Cerebellum (tissue), 4 donors: ENCODE measurements at places on chromosomes 2 and 18.

DNA sequence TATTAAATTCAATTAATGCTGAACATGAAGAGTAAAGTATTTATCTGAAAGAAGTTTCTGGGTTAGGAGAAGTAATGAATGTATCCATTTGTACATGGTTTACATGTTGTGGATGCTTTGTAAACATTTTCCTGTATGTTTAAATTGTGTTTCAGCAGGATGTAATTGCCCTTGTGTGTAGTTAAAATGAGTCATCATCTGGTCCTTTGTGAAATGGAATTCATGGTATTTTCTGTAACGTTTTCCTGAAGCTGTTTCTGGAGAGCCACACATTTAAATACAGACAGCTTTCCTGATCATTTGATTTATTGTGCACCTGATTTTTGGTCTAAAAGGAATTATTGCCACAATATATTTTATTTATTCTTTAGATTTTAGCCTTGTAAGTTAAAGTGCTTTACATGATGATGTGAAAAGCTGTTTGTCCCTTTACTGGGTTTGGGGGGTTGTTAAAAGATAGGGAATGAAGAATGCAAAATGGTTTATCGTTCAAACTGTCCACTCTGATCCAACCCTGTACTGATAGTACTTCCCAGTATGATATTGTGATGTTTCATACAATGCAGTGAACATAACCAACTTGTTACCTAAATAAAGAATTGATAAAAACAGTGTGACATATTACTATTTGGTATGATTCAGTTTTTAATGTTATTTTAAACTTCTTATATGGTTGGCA is 41.7 kb upstream of the SLC3A1 start:
- DNase-seq = no peak

- DNase-seq = no peak
Observed at GRCh38 chr2:53217250-53217649, 550.4 kb upstream of the CHAC2 start.

DNA sequence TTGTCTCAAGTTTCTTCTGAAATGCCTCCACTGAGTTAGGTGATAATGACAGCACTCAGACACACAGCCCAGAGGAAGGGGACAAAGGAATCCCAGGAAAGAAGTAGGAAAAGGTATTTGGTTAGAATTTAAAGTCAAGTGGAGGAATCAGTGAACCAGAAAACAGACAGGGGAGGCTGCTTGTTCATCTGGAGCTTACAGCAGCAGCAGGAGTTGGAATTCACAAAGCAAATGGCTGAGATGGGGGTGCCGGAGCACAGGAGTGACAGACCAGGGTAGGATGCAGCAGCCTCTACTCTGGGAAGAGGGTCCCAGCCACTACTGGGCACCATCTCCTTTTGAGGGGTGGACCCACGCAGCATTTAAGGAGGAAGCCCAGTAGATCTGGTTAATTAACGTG is 104.8 kb downstream of the ST6GAL2 start:
- DNase-seq = no peak

DNA sequence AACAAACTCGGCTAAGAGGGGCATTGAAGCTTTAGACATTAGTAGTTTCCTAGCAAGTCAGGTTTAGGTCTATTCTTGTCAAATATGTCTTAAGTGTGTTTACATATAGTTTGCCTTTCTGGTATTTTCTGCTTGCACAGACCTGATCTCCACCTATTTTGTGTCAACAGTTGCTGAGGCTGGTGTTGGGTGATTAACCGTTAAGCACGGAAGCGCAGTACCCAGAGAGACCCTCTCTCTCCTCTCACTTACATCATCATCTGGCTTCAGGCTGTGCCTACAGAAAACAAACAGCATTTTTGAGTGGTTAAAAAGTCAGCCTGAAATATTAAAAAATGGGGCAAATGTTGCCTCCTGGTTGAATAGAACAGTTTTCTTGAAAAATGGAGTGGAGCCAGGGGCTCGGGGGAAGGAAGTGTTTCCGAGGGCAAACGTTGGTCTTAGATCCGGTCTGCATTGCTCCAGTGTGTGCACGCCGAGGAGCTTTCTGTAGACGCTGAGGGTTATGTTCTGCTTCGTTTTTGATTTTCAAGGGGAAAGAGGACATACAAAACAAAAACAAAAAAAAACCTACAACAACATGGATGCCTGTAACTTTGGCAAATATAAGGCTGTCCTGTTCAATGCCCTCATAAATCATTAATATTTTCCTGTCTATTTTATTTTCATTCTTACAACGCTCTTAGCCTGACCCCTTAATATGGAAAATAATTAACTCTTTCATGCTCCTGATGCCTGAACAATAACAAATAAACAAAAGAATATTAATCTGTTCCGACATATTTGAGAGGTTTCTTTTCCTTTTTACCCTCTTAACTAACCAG is 120.8 kb downstream of the MEIS1 start:
- no peak for DNase-seq

GRCh38 chr18:57902721-57903120 is 99.6 kb upstream of the ATP8B1 start:
- DNase-seq = no peak

GRCh38 chr18:48017635-48018034 is 87.2 kb upstream of the SMAD2 start:
- no peak for DNase-seq

DNA sequence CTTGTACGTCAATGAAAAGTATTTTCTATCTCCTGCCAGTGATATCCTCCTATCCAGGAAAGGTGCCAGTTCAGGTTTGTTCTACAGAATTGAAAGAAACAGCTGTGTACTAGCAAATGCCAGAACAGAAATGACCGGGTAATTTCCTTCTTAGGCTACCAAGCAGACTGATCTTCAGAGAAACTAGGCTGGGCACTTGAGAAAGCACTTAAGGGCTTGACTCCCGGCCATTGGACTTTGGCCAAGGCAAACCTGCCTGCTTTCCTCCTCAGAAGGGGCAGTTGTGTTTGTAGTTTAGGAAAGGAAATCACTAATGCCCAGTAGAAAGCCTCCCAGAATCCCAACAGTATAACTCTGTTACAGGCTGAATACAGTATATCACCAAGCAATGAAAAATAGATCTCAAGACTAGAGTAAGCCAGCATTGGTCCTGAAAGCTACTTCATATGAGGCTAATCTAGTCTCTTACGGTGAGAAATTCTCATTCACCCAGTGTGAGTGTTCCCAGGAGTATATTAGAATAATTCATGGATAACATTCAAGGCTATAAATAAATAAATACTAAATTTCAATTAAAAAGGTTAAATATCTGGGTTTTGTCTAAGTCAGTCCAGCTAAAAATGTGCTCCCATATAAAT is 43.0 kb upstream of the COL5A2 start:
- DNase-seq = no peak

GRCh38 chr18:471716-472115 is 28.8 kb downstream of the COLEC12 start:
- DNase-seq = no peak

- DNase-seq = no peak
Observed at GRCh38 chr2:9791711-9792110, 51.6 kb upstream of the TAF1B start.

DNA sequence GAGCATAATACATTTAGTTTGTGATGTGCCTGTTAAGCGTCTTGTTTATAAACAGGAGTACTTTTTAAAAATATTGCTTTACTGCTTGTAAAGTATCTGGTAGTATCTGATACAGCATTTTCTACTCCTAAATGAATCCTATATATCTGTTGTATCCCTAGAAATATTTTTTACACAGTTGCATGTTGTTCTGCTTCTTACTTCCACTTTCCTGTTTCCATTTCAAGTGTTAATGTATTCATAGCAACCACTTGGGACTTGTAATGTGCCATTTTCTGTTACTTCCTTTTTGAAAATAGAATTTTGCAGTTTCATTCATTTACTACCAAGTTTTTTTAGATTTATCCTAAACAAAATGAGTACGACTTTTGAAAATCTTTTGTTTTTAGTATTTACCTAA is 24.9 kb downstream of the CCNT2 start:
- DNase-seq = no peak

GRCh38 chr2:26298638-26299393 is 47.1 kb upstream of the SELENOI start:
- DNase-seq = no peak
